ENCODE measurements at places on chromosomes 4 and X. TPM values are rescaled to one million over a fixed set of nuclear protein-coding genes. Genes with fewer than 3 reads are reported as not detected.

FGF2 gene
- total RNA-seq, result 60.1 TPM

SPINK2 gene
- not detected for total RNA-seq

ERVMER34-1 gene
- total RNA-seq, result 0.16 TPM

CLCN4 gene
- total RNA-seq, result 10.1 TPM

XKRX gene
- total RNA-seq, result 0.32 TPM

TAF7L gene
- not detected for total RNA-seq

PDZD4 gene
- 1.1 TPM for total RNA-seq

MCF2 gene
- total RNA-seq, result not detected

NUP54 gene
- 27.5 TPM for total RNA-seq

Data from cardiac atrium fibroblast (primary cell).